ENCODE measurements at places on chromosomes 5 and 9. TPM values are rescaled to one million over a fixed set of nuclear protein-coding genes. Genes with fewer than 3 reads are reported as not detected.
A peak's percentile ranks its signal among the peaks of the same experiment; 100 is the strongest.

DNA sequence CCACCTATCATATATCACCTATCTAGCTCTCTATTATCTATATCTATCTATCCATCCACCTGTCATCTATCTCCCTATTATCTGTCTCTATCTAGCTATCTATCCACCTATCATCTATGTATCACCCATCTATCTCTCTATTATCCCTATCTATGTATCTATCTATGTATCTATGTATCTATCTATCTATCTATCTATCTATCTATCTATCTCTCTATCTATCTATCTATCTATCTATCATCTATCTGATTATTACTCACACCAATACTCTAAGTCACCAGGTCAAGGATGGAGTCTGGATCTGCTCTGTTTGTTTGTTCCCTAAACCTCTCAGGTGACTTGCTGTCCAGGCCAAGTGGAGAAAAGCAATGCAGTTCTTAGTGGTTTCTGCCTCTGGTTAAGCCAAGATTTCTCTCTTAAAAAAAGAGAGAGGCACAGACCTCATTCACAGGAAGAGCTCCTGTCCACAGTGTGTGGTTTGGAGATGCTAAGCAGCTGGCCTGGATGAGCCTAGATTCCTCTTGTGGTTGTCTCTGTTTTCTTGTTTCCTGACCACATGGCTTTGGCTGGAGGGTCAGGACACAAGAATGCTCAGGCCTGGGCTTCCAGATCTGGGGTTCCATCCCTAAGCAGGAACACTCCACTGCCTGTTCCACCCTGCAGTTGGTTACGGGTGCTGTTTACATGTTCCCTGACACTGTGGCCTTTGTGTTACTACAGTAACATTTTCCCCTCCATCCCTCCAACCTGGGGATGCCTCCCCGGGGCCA, 133.4 kb downstream of the PHF2 start:
- H3K4me1 ChIP-seq = no peaks in the 10 kb centered on the region
- no peak for DNase-seq
- H3K36me3 ChIP-seq = no peaks in the 10 kb centered on the region
- H3K4me3 ChIP-seq = no peak overlapping the region

The PNPLA7 gene
- 0.17 TPM for polyA plus RNA-seq

DNA sequence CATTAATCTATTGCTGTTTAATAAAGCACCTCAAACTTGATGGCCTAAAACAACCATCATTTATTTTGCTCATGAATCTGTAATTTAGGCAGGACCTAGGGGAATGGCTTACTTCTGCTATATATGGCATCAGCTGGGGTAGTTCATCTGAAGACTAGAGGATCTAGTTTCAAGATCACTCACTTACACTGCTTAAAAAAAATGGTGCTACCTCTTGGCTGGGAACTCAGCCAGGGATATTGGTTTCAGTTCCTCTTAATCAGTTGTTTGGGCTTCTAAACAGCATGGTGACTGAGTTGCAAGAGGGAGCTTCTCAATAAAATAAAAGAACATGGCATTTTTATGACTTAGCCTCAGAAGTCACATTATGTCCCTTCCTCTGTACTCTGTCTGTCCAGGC, 142.0 kb downstream of the FAM114A2 start:
- no peaks in the 10 kb centered on the region for H3K36me3 ChIP-seq
- no peak overlapping the region for H3K4me3 ChIP-seq
- H3K27me3 ChIP-seq = no peaks in the 10 kb centered on the region

The PDLIM4 gene
- polyA plus RNA-seq = 79.3 TPM

DNA sequence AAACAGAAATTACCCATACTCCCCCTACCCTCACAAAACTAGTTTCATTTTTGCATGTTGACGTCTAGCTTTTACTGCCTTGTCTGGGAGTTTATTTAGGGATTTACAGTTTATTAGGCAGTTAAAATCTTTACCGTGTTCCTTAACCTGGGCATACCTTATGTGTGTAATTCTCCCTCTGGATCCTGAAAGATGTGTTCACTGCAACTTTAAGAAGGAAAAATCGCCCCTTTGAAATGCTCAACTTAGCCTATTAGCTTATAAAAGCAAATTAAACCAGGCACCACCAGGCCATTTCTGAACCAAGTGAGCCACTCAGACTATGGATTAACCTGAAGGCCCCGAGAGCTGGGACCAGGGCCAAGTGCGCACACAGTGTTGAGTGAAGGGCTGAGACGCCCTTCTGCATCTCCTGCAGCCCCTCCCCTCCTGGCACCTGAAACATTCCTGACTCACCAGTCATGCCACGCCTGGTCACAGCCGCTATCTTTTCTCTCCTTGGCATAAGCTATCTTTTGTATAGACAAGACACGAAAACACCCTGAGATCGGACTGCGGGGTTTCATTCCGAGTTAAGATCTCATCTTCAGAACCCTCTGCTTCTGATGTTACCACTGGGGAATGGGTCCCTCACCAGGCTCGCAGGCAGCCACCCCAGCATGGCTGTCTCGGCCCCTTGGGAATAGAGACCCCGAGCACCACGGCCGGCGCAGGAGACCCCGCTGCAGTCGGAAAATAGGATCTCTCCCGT, 111.9 kb downstream of the ROR2 start:
- peak; percentile 25 for DNase-seq
- peaks cover 9% of the 10 kb centered on the region for H3K4me1 ChIP-seq
- H3K4me3 ChIP-seq = no peak overlapping the region
- H3K27me3 ChIP-seq = peaks cover 8% of the 10 kb centered on the region
- no peaks in the 10 kb centered on the region for H3K36me3 ChIP-seq

Measured in keratinocyte (primary cell).